Cortex of kidney (tissue), 1 donor: ENCODE measurements at places on chromosomes 7 and 10.

DNA sequence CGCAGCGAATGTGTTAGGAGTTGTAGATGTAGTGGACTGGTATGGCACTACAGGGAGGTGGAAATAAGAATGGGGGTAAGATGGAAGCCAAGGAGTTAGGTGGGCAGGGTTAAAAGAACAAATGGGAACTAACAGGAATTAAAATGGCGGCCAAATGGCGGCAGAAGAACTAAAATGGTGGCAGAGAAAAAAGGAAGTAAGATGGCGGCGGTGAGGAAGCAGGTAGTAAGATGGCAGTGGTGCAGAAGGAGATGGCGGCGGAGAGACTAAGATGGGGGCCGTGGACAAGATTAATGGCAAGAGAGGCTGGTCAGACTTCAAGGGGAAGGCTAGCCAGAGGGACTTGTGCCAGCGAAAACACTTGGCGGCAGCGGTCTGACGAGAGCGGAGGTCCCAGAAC, 44.5 kb downstream of the ZNF138 start:
- no peak for DNase-seq

- DNase-seq = no peak
These were observed 339.3 kb downstream of the PARD3 start for GRCh38 chr10:34475786-34476185.

DNA sequence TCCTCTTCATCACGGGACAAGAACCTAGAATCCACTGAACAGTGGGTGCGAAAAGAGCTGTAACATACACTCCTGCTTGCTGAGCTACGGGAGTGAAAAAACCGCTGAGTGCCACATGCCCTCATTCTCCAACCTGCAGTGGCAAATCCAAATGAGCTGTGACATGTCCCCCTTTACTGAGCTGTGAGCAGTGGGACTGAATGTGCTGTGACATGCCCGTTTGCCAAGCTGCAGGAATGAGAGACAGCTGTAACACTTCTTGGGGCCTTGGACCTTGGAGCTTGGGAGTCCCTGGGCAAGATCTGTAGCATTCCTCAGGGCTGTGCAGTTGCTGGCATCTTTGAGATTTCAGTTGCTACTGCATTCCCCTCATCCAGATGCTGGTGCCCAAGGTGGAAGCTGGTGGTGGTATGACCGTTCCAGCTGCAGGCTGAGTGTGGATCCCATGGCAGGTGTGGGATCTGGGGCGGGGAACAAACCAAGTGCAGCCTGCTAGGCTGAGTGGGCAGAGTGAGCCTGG, 85.0 kb downstream of the TMEM106B start:
- DNase-seq = no peak

- DNase-seq = no peak
These were observed 267.5 kb downstream of the CELF2 start for GRCh38 chr10:11285171-11285570.

GRCh38 chr7:30976381-30976780, 12.6 kb downstream of the GHRHR start:
- DNase-seq = no peak

DNA sequence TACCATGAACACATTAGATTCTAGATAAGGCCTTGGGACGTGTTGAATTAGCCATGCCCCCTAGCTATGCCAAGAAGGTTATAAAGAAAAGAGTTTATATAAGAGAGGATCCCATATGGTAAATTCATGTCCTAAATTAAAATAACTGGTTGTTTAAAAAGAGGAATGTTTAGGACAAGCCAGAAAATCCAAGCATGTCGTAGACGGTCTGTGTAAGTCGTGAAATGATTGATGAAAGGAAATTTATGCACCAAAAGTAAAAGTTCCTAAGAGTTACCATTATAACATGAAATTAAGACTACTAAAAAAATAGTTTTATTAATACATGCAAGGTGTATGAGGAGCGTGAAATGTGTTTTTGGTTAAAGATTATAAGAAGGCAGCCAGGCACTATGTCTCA, 624.9 kb downstream of the ARL4A start:
- no peak for DNase-seq

DNA sequence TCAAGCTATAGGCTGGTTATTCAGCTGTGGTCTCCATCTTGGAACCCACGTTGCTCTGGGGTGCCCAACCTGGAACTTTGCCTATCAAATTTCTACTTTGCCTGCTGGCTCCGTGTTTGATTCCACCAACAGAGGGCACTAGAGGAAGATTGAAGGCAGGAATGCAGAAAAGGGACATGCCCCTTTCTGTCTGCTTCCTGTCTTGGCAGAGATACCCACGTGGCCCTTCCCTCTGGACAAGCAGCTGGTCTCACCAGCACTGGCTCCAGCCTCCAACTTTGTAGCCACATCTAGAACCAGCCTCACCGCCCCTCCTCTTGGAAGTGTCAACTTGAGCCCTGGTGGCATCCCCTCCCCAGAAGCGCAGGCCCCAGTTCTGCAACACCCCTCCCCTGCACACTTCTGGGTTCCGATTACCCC, 52.1 kb upstream of the ZNF438 start:
- no peak for DNase-seq

DNA sequence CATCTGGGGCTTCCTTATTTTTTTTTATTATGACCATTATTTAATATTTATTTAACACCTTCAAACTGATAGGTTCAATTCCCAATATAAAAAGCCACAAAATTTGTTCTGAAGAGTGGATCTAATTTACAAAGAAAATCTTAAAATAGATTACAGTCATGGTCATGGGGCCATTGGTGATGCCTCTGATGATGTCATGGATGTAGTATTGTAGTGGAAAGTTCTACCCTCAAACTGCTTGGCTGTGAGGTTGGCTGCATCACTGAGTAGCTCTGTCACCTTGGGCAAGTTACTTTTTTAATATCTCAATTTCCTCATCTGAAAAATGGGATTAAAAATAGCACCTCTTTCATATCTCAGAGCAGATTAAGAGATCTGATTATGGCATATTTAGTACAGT, 128.5 kb downstream of the DKK1 start:
- DNase-seq = no peak

DNA sequence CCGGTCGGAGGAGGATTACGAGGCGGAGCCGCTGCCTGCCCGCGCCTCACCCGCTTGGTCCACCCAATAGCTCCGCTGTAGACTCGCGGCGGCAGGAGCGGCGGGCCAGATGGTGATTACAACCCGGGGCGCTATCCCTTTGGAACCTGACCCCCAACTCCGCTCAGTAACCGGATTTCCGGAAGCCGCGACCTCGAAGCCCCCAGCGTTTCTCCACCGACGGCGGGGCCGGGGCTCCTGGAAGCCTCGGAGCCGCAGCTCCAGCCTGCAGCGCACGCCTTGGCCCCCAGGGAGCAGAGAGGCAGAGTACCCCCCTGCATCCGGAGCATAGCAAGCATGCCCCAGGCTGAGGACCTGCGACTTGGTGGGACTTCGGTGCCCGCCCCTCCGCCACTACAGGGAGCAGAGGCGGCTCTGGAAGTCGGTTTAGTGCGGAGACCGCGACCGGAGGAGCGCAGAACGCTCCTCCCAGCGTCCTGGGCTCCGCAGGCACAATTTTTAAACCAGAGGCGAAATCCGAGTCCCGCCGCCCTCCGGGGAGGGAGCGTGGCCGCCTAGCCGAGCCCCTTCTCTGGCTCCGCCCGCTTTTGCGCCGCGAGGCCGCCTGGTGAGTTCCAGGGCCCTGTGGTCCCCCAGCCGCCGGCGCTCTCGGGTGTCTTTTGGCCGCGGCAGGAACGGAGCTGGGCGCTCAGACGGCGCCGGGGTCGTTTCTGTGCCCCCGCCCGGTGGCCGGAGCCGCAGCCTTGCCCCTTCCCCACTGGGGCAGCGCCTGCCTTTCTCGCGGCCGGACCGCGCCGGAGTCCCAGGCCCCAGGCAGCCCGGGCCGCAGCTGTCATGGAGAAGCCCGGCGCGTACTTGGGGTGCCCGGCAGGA, 28.2 kb upstream of the BMS1 start:
- DNase-seq = no peak

- no peak for DNase-seq
These were observed 63.2 kb upstream of the KLF6 start for GRCh38 chr10:3848005-3848774.

- DNase-seq = no peak
These were observed 88.4 kb downstream of the CCDC71L start for GRCh38 chr7:106572394-106573124.

DNA sequence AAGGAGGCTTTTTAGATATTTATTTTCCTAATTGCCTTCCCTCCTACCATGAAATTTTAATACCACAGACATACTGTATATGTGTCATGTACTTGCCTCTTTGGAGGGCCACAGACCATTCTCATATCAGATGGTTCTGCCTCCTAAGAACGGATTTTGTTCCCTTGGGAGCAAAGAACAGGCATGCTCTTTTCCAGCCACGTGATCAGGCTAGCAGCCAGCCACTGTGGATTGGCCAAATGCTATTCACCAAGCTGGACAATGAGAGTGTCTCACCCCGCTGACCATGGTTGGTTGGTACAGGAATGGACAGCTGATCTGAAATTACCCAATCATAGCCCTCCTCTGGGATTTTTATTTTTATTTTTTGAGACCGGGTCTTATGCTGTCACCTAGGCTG, 21.5 kb upstream of the CRHR2 start:
- no peak for DNase-seq
